ENCODE measurements at places on chromosomes 16 and 17.

GRCh38 chr16:75053791-75054555 lies 55.1 kb downstream of the ZNRF1 start:
- DNase-seq, result no peak

- no peak for DNase-seq
Measured at GRCh38 chr16:83973077-83973476, 5.0 kb downstream of the NECAB2 start.

DNA sequence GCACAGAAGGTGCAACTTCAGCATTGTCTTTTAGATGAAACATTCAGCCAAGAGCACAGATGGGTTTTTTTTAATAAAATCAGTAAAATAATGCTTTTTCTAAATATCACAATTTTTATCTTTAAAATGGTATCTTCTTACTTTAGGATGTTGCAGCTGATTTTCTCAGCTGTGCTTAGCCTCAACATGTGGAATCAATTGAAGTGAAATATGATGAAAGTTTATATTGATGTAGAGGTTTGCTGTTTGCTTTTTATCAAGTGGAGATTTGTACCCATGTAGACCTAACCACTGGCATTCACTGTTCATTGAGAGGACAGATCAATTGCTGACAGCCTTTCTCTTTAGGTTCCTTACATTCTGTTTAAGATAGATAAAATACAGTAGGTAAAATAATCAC lies 107.8 kb downstream of the CYB561 start:
- DNase-seq, result no peak

GRCh38 chr17:44556166-44556831 lies 985 bp upstream of the FZD2 start:
- DNase-seq, result peak; percentile 83

DNA sequence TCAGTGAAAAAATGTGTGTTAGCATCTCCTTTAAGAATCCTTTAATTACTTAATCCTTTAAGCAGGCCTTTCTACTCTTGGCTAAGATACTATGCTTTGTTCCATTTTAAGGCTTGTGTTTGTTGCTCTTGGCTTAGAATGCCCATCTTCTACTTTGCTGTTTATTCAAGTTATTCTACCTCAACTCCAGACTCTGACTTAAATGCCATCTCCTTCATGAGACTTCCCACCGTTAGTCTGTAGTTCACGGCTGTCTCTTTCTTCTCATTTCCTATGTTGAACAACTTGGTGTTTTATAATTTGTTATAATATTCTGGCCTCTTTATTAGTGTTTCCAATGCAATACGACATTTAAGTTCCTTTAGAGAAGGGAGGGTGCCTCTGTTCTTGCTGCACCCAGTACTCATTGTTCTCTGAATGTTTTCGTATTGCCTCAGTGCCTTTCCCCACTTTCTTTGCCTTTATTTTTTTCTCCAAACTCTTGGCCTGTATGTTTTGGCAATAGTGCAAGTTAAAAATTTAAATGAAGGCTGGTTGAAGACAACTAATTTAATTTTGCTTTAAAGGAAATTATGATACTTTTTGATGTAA lies 6.1 kb upstream of the KRT10 start:
- DNase-seq, result no peak

DNA sequence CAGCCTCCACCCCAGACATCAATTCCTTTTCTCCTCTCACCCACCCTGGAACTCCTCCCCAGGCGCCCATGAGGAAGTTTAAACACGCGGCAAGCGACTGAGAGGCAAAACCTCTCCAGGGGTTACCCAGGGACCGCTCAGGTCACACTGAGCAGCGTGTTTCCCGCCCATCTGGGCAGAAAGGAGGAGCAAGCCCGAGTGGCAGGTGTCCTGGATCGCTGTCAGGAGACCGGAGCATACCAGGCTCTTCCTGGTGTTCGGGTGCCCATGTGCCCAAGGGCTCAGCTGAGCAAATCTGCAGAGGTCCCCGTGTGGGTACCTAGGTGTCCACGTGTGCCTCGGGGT lies 491 bp downstream of the SLC25A19 start:
- no peak for DNase-seq

- no peak for DNase-seq
Measured at GRCh38 chr16:30066761-30067583, 1.4 kb downstream of the ALDOA start.

- no peak for DNase-seq
Measured at GRCh38 chr17:76948726-76949342, 80.6 kb downstream of the MGAT5B start.

DNA sequence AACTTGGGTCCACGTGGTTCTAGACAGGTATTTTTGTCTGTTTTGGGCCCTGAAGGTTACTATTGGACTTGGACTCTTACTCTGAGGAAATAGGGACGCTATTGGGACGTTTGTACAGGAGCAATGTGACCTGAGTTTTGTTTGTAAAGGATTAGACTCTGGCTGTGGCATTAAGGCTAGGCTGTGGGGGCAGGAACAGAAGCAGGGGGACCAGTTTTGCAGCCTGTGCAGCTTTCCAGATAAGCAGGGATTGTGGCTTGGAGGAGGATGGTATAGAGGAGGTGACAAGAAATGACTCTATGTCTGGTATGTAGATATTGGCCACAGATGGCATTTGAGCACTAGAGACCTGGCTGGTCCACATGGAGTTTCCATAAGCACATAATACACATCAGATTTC lies 12.8 kb downstream of the NOD2 start:
- no peak for DNase-seq

DNA sequence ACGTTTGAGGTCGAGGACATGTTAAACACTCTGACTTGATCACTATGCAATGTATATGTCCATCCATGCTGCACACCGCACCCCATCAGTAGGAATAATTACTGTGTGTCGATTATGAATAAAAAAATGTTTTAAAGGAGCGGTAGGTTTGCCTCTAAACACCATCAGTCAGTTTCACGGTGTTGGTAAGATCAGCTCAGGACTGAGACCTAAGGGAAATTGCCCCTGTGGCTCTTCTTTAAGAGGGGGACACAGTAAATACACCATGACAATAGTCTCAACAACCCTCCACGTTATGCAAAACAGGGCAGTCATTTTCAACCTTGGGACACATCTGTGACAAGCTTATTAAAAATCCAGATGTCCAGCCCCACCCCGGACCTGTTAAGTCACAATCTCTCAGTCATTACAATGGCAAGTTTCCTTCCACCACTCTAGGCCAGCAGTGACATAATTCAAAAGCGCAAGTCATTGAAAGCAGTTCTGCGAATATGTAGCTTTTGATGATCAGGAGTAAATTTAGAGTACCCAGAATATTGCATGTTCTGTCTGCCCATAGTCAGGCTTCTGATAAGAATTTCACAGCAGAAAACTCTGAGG lies 1.2 kb downstream of the ATMIN start:
- no peak for DNase-seq

- DNase-seq, result no peak
Measured at GRCh38 chr16:86396422-86396821, 113.9 kb upstream of the FOXF1 start.

DNA sequence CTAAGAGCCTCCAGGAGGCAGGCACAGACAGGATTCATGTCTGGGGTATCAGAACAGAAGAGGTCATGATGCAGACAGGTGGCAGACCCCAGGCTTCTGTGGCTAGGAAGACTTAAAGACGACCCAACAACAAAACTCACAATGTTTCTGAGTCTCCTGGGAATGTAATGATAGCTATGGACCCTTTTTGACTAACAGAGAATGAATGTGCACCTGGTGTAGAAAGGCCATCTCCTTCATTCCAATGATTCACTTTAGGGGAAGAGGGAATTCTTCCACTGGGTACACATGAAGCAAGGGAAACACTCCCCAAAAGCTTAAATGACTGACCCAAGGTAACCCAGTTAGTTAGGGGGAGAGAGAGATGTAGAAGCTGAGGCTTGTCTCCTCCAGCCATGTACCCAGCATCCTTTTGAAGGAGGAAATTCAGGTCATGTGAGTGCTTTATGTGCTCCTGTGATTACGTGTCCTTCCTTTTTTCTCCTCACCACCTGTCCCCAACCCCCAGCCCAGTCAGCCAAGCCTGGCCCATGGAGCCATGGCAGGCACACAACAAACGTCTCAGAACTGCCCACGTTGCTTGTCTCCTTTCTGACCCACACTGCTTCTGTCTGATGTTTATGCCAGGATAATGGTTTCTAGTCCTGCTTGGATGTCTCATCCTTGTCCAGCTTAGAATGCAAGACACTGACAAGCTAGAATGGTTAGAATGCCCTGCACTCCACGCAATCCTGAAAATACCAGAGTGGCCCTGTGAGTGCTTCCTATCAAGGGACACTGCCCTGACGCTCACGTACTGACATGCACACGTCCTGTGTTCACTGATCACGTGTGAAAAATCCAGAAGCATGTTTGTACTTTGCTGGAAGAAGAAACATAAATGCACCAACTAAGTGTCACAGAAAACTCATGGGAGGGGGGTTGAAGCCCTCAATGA lies 156.4 kb downstream of the ZFHX3 start:
- DNase-seq, result no peak
